T-cell (primary cell): ENCODE measurements at places on chromosomes 2 and 18. TPM values are rescaled to one million over a fixed set of nuclear protein-coding genes. Genes with fewer than 3 reads are reported as not detected.

GRCh38 chr2:192010073-192010472, 163.2 kb upstream of the CAVIN2 start:
- no peak for DNase-seq

GRCh38 chr2:234272069-234272850, 221.8 kb downstream of the SPP2 start:
- no peak for DNase-seq

- peak; percentile 56 for DNase-seq
Measured at GRCh38 chr18:80033181-80034067, 810 bp upstream of the RBFA start.

- no peak for DNase-seq
Measured at GRCh38 chr2:234493796-234494195, 3.1 kb downstream of the ARL4C start.

DNA sequence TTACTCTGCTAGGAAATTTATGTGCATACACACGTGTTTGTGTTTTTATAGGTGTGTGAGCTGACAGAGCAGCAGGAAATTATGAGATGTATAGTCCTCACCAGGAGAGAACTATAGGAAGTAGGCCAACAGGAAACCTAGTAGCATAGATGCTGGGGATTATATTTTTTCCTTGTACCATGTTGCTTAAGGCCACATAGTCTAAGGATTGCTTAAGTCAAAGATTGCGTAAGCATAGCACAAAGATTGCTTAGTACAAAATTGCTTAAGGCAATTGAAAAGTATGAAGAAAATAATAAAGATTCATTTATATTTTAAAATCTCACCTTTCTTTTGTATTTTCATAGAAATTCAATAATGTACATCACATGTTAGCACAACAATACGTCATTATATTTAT, 18.7 kb upstream of the CCDC102B start:
- no peak for DNase-seq

- DNase-seq, result no peak
Measured at GRCh38 chr18:3456686-3457069, 6.7 kb downstream of the TGIF1 start.

DNA sequence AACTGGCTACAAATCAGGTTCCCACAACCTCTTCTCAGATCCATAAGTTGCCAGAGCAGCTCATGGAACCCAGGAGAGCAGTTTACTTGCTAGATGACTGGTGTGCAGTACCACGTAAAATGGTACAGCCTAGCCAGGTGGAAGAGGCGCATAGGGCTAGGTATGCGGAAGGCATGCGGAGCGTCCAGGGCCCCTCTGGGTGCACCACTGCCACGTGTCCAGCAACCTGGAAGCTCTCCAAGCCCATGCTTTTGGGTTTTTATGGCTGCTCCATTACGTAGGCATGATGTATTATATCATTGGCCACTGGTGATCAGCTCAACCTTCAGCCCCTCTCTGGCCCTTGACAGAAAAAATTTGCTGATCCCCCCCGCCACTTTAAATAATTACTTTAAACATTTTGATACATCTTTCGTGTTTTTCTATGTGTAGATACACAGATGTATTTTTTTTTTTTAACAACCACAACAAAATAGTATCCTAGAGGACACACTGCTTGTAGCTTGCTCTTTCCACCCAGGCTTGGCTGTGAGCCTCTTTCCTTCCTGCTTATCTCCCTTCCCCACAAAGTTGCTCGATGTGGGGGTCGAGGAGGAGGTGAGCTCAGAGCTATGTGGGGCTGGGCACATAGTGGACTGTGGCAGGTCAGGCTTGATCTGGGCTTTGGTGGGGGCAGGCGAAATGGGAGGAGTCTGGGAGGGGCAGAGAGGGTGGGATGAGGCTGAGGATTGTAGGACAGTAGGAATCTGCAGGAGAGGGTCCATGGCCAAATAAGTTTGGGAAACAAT, 65.4 kb upstream of the MCFD2 start:
- no peak for DNase-seq

- DNase-seq, result no peak
Measured at GRCh38 chr2:9256570-9257043, 50.0 kb downstream of the ASAP2 start.

GRCh38 chr2:180952082-180952481, 28.3 kb upstream of the UBE2E3 start:
- DNase-seq, result no peak

DNA sequence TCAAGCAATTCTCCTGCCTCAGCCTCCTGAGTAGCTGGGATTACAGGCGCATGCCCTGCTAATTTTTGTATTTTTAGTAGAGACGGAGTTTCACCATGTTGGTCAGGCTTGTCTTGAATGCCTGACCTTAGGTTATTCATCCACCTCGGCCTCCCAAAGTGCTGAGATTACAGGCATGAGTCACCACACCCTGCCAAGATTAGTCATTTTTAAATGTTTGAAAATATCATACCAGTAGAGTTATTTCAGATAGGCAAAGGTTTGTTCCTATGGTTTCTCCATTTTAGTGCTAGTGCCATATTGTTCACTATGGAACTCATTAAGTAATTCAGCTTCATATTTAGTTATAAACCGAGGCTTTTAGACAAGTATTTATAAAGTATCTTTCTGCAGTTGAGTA, 52.3 kb downstream of the HIBCH start:
- no peak for DNase-seq

DNA sequence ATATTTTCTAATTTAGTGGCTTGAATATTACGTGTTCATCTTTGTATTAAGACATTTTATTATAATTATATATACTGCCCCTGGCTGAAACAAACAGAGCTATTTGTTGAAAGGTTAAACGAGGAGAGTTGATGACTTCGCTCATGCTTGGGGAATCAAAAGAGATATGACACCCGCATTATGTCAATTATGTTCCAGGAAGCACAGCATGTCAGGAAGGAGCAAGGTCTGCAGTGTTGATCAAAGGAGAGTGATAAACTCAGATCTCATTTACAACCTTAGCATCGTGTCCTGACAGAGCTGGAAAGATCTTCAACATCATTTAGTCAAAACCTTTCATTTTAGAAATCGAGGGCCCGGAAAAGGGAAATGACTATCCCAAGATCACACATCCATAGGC, 510.1 kb downstream of the TDRD15 start:
- DNase-seq, result no peak

Gene KCNIP3
- total RNA-seq, result not detected

Gene ACVR1C
- 5.7 TPM for total RNA-seq

Gene ADD2
- 4.7 TPM for total RNA-seq

Gene VWC2L
- not detected for total RNA-seq
